ENCODE measurements at places on chromosomes 11 and 22.
A peak's percentile ranks its signal among the peaks of the same experiment; 100 is the strongest.

- DNase-seq = no peak
These were observed 37.5 kb downstream of the ADAMTS15 start for GRCh38 chr11:130485983-130486382.

- no peak for DNase-seq
These were observed 2.0 kb upstream of the FJX1 start for GRCh38 chr11:35615921-35616900.

DNA sequence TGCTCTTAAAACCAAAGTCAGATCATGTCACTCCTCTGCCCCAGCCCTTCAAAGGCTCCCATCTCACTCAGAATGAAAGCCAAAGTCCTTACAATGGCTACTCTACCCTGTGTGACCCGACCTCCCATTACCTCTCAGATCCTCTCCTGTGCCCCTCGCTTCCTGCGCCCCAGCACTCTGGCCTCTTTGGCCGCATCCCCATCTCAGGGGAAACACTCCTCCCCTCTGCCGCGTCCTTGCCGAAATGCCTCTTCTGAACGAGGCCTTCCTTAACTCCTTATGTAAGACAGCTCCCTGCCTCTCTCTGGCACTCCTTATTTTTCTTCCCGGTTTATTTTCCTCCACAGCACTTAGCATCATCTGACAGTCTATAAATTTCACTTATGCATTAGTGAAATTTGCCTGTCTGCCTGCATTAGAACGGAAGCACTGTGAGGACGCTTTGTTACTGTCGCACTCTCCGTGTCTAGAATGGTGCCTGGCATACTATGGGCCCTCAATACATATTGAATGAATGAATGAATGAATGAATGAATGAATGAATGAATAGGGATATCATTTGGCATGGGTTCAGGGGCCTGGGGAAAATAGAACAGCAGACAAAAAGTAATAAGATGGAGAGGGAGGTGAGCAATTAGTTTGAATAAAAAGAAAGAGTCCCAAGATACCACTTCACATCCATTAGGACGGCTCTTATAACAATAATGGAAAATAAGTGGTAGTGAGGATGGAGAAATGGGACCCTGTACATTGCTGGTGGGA, 137.8 kb downstream of the CEP164 start:
- no peak for DNase-seq

DNA sequence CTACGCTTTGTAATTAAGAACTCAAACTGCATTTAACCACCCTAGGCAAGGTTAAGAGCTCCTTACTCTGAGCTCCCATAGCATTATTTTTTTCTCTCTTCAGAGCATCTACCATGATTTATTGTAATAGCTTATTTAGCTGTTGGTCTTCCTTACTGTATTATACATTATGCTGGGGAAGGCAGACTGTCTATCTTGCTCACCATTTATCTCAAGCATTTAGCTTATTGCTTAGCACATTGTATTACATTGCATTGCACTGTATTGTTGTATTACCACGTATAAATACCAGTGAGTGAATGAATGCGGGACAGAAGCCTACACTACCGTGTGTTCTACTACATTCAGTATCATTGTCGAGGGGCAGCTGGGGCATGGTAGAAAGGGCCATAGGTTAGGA, 324.3 kb downstream of the OPCML start:
- DNase-seq = no peak

- DNase-seq = no peak
These were observed 350.2 kb downstream of the BUD13 start for GRCh38 chr11:116422556-116422955.

- DNase-seq = no peak
These were observed 10.3 kb upstream of the FIBIN start for GRCh38 chr11:26983645-26984044.

DNA sequence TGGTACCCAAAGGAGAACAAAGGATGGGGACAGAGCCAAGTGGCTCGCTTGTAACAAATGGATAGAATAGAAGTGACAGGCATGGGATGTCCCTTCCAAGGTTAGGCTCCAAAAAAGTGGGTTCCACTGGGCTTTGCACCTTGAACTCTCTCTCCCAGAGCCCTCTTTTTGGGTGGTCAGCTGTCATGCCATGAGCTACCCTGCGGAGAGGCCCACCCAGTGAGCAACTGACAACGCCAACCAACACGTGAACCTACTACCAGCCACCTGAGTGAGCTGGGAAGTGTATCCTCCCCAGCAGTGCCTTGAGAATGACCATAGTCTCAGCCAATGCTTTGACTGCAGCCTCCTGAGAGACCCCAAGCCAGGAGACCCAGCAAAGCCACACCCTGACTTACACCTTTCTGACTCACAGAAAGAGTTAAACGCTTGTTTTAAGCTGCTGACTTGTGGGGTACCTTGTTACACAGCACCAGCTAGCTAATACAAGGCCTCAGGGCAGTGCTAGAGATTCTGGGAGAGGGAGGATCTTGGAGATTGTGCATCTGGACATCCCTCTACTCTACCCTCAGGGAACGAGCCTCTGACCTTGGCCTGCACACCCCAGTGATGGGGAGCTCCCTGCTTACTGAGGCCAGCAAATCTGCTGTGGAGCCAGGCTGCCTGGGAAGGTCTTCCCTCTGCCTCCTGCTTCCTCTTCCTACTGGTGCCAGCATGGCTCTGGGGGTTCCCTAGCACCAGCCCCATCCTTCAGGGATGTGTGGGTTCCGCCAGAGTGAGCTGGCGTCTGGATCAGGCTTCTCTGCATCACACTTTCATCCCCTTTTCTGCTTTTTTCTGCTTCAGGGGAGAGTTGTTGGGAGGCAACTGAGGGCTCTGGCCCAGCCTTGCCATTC, 29.1 kb upstream of the RFPL3 start:
- DNase-seq = no peak

DNA sequence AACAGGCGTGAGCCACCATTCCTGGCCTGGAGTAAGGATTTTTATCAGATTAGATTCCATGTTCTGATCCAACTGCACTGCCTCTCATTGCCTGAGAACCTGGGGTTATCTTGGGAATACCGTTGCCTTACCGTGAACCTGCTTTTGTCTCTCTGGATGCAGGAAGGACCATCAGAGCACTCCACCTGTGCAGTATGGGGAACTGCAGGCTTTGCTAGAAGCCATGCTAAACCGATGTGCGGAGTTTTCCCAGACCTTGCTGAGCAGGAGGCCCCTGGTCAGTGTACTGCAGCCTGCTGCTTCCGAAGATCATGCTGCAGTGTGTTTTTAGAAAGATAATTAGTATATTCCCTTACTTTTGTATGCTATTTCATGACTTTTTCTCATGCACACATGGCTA, 43.6 kb downstream of the MEI1 start:
- DNase-seq = no peak

- DNase-seq = peak; percentile 34
These were observed 673 bp upstream of the MYO7A start for GRCh38 chr11:77127235-77127911.

DNA sequence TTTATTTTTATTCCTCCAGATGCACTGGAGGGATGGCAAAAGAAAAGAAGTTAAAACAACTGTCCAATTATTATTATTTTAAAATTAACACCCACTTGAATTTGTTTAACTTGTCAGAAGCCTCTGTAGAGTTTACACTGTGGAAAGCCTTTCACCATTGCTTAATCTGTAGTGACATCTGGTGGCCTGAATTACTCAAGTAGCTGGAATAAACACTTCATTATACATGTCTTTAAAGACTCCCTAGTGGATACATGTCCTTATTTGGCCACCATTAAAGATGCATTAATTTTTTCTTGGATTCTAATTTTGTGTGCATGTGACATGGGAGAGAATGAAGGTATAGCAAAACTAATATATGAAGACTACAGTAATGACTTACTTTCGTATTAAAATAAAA, 1496.5 kb downstream of the FAM181B start:
- no peak for DNase-seq

GRCh38 chr11:75520688-75521087, 5.1 kb downstream of the GDPD5 start:
- no peak for DNase-seq

GRCh38 chr22:31739795-31740201, 10.1 kb downstream of the PRR14L start:
- no peak for DNase-seq
